Mesenchymal stem cell (in vitro differentiated cells and primary cell): ENCODE measurements at places on chromosomes 6 and 20.
A peak's percentile ranks its signal among the peaks of the same experiment; 100 is the strongest.

DNA sequence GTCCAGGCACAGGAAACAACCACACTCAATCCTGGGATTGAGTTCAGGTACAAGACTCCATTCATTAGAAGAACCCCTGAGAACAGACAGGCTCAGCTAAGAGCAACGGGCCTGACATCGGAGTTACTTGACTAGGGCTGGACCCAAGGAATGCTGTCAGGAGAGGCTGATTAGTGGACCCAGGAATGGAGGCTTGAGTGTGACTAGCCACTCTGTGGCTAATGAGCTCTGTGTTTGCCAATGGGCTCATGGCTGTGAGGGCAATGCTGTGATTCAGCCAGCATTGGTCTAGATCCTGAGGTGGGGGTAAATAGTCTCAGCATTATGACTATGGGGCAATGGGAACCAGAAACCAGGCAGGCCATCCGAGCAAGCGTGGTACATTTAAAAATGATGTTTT lies 71.8 kb downstream of the RIOK1 start:
- no peak for DNase-seq

GRCh38 chr20:4304601-4305000 lies 289.2 kb upstream of the RNF24 start:
- no peak for DNase-seq

GRCh38 chr6:95882371-95882770 lies 133.4 kb upstream of the FUT9 start:
- no peak for DNase-seq

GRCh38 chr6:137792160-137793033 lies 74.7 kb upstream of the TNFAIP3 start:
- DNase-seq, result no peak

- no peak for DNase-seq
Observed at GRCh38 chr20:44185574-44185973, 1.4 kb downstream of the JPH2 start.

DNA sequence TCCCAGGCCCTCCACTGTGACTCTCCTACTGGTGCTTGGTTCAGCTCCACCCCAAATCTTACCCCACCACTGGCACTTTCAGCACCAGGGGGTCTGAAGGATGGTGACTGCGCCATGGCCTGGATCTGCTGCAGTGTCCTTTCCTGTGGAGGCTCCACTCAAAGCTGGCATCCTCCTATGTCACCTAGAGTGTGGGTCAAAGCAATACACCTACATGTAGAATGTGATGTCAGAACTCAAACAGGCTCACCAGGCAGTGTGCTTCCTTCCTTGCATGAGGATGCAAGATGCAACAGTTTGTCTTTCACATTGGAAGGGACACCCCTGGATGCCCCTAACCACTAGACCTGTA lies 32.8 kb upstream of the MICB start:
- no peak for DNase-seq

DNA sequence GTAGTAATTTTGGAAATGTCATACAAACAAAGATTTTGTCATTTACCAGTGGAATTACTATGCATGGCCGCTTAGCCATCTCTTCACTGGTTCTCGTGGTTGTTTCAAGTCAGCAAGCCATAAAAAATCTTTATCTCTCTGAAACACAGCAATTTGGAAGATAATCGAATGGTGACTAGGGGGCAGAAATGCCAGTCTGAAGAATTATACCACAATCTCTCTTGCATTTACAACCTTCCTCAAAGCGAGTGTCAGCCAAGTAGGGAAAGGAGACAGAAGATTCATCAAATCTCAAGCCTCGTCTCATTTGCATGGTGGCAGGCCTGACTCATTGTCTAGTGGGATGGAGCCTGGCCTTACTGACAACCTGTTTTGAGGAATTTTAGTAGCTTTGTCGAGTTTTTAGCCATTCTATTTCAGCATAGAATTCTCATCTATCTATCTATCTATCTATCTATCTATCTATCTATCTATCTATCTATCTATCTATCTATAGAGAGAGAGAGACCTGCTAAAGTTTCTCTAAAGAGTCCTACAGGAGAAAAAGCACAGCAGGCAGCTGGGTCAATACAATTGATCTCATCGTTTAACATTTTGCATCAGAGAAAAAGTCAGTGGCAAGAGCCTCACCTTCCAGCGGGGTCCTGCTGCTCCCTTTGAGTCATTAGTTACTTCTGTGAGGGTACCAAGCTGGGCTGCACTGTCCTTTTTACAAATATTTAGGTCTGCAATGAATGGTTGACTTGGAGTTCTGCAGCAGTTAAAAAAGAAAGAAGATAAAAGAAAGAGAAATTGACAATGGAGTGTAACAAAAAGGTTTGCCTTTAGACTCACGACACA lies 572.8 kb downstream of the TFAP2A start:
- no peak for DNase-seq

DNA sequence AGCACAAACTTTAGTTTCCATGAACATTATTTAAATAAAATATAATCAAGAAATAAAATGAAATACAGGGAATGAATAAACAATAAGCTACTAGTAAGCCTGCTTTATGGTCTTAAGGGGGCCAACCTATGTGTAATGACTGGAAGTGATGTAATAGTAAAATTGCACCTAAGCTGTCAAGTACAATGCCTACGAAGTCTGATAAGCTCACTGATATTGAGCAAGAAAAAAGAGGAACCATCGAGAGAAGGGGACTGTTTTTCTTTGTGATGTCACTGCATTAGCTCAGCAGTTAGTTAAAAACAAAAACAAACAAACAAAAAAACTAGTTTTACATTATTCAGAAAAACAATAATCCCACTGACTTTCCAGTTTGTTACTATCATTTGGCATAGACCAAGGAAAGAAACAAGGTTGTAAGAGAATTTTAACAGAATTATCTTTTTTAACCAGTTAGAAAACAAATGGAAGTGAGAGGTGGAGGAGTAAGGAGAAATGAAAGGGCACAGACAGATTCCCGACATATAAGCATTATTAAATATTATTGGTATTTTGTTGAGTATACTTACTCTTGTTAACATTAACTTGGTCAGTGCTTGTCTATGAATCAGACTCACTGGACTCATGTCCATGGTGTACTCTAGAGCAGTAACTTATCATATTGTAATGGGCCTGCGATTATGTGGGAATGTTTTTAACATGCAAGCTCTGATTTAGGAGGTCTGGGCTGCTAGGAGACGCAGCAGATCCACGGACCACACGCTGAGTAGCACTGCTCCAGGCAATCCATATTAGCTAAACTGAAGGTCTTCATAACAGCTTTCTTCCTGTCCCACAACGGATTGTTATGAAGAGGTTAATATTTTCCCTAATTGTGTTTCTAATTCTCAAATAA lies 99.6 kb upstream of the HMGCLL1 start:
- DNase-seq, result peak; percentile 25

DNA sequence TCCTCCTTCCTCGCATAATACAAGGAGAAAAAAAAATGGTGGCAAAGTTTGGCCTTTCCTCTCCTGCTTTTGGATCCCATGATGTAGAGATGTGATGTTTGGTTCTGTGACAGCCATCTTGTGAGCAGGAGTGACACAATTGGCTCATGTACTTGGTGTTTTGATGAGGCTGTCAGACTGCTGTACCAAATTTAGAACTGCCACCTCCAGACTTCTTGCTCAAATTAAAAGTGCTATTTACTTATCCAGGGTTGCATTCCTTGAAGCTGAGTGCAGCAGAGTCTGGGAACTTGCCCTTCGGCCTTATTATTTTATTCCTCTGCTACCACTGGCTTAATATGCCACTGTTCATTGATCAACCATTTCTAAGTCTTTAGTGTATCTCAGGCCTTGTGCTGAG lies 21.9 kb downstream of the BCAS1 start:
- DNase-seq, result no peak

GRCh38 chr20:13777171-13777601 lies 7.5 kb downstream of the ESF1 start:
- peak; percentile 54 for DNase-seq

DNA sequence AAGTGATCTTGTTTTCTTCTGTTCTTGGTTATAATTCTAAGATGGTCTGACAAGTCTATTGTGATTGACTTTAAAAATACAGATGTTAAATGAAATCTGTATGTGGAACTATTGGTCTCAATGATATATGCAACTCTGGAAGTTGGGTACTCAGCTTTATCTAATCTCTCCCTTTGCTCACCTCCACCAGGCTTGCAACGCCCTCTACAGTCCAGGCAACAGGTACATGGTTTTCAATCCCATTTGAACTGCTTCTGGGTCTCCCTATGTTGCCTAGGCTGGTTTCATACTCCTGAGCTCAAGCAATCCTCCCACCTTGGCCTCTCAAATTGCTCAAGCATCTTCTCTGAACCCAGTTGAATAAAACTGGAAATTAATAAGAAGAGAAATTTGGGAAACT lies 25.6 kb upstream of the HLA-DQB1 start:
- DNase-seq, result no peak
